ENCODE measurements at places on chromosomes 2 and 18.

DNA sequence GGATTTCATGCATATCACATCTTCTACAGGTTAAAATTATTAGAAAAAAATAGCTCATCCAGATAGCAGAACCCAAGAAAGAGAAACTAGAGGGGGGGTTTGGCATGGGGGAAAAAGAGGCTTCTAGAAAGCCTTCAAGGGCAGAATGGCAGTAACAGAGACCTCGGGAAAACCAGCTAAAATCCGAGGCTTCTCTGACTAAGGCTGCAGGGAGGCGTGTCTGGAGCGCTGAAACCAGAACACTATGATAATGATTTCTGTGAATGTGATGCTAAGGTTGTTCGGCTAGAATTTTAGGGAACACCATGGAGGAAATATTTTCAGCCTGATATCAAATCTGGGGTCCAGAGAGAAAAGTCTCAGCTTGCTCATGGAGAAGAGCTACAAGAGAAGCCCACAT is 73.0 kb downstream of the ATP8B1 start:
- no peak for DNase-seq

GRCh38 chr2:60002183-60002867 is 551.1 kb downstream of the BCL11A start:
- no peak for DNase-seq

DNA sequence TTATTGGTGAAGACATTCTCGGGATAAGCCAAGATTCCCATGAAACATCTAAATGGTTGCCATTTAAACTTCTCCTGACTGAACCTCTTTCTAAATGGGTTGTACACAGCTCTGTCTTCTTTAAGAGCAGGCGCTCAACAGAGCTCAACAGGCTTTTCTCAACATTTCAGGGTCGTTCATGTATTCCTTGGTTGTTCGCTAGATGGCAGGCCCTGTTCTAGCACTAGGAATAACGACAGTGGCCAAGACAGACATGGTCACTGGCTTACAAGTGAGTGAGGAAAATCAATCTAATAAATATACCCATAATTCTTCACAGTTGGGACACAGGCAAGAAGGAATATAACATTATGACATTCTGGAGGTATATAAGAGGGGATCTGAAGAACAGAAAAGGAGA is 154.5 kb downstream of the SMAD2 start:
- peak; percentile 78 for DNase-seq

- peak; percentile 23 for DNase-seq
Measured at GRCh38 chr2:207725873-207726578, 14.6 kb downstream of the CCNYL1 start.

DNA sequence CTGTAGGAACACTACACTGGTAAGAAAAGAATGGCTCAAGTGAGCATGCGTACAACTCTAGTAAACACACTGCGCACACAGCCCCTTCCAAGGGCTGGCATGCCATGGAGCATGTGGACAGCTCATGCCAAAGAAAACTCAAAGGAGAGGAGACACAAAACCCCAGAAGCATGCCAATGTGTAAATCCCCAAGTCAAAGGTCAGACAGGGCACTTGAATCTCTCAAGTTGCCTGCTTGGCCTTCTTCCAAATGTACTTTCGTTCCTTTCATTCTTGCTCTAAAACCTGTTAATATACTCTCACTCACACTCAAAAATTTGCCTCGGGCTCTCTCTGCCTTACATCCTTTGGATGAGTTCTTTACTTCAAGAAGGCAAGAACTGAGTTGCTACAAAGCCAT is 365.3 kb downstream of the NBAS start:
- no peak for DNase-seq

Data from pons (tissue), 1 donor.